Right ventricle myocardium superior (tissue), 1 donor: ENCODE measurements at places on chromosomes 2 and 18.

GRCh38 chr2:168050377-168050776 is 197.0 kb downstream of the STK39 start:
- DNase-seq, result no peak

- DNase-seq, result no peak
Measured at GRCh38 chr18:7417727-7418126, 149.4 kb upstream of the PTPRM start.

GRCh38 chr2:40752796-40753195 is 300.9 kb upstream of the SLC8A1 start:
- peak; percentile 20 for DNase-seq

DNA sequence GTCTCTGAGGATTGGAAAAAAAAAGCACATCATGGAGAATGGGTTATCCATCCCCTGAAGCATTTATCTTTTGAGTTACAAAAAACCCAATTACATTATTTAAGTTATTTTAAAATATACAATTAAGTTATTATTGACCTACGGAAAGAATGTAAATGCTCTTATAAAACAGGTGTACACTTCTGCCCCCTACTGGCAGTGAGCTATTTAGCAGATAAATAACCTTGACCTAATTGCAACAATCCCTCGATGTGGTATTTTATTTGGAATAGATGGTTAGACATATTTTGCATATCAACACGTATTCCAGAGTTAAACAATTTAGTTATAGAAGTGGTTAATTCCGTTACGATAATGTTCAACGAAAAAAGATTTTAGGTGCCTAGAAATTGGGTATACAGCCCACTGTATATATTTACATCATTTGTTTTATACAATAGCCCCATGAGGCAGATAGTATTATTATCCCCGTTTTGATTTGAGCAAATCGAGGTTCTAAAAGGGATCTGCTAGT is 9.1 kb upstream of the DAW1 start:
- no peak for DNase-seq
